HFF-Myc (cell line): ENCODE measurements at places on chromosomes 13 and 19.

DNA sequence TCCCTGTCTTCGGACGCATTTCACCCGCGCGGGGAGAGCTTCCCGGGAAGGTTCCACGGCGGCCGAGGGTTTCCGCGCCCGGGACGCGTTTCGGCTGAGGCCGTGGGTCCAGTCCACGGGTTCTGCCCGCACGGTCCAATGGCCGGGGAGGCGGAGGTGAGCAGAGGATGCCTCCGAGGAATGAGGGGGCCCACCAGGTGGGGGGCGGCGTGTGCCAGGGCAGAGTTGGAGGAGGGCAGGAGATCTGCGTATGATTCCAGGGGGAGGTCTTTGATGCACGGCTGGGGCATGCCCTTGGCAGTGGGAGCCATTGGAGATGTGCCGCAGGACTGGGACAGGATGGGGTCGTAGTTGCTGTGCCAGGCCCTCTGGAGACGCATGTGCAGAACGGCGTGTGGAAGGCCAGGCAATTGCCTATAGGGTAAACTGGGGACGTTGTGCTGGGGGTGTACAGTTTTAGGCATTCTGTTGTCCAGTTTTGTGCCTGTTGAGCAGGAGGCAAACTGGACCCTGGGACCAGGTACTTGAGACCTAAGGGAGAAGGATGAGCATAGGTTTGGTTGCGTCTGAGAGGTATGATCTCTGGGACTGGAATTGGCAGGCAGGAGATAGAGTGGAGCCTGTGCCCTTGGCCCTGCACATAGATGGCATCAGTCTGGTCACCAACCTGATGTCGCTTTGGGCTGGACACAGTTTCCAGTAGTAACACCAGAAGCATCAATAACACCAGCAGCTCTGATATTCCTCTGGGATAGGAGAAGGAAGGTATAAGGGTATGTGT lies 751 bp downstream of the ZNF584 start:
- DNase-seq: no peak

GRCh38 chr13:73610799-73611592 lies 523.2 kb downstream of the KLF12 start:
- no peak for DNase-seq

DNA sequence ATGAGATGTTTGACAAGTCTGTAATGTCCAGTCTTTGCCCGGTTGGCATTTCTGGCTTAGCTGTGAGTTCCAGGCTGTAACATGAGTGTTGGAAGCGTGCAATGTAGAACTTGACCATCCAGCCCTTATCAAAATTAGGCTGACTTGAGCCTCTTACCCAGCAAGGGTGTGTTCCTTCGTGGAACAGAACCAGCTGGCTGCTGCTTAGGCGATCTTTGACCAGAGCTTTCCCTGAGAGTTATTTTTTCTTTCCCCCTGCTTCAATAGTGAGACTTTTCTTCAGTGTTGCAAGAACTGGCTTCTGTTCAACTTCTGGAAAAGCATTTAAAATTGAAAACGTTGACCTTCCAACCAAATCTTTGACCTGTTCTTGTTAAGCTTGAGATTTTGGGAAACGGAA lies 6.5 kb downstream of the TNFSF13B start:
- no peak for DNase-seq

DNA sequence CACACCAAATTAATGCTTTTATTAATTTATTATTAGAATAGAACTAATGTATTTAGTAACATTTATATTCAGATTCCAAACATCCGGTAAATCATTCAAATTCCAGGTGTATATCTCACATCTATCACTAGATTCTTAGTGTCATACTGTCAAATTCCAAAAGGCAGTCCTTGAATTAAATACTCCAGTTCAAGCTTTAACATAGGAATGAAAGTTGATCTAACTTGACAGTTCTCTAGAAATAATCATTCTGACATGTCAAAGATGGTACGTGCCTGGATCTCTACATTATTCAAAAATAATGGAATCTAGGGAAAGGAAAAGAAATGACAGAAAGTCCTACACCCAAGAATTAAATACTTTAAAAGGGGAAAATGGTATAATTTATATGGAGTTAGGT lies 1161.5 kb downstream of the PCDH9 start:
- no peak for DNase-seq

GRCh38 chr13:113793718-113794085 lies 34.7 kb downstream of the TMEM255B start:
- no peak for DNase-seq

DNA sequence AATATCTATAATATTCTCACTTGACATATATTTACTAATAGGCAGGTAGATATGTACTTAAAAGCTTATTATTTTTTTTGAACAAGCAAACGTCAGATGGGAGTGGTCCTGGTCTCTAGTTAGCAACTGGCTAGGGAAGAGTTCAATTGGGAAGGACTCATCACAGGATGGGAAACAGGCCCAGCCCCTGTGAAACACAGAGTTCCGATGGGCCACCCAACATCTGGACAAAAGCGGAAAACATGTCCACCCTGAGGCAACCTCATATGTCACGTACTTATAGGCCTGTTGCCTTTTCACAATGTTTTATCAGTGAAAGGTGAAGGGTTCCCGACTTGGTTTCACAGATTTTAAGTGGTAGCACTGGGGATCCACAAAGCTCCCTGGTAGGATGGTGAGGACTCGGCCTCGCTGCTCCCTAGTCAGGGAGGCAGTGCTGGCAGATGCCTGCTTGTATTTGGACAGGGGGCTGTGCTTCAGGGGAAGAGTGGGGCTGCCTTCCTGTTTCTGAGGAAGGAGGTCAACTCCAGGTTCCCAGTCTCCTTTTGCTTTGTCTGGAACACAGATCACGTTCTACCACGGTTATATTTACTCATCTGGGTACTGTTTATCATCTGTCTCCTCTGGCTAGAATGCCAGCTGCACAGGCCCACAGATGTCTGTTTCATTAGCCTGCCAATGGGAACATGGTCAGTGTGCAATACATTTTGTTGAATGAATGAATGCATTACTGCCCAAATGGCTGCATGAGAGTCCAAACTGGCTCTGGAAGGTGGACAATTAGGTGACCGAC lies 49.4 kb upstream of the SLC15A1 start:
- DNase-seq: no peak

- no peak for DNase-seq
These were observed 99.0 kb downstream of the ZNF429 start for GRCh38 chr19:21604351-21604926.

DNA sequence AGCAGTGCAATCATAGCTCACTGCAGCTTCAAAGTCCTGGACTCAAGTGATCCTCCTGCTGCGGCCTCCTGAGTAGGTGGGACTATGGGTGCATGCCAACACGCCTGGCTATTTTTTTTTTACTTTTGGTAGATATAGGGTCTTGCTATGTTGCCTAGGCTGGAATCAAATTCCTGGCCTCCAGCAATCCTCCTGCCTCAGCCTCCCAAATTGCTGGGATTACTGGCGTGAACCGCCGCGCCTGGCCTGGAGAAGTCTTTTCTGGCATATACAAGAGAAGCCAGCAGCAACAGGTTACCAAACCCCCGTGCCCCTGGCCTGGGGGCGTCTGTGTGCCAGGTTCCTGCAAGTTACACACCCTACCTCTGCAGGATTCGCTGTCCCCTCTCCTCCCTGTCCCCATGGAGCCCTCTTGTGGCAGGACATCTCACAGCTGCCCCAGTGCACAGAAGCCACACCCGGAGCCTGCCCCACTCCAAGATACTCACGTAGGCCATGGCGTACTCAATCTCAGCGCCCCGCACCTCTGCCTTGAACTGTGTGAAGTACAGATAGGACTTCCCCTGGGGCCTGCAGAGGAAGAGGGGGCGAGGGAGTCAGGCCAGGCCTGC lies 9.9 kb downstream of the MYDGF start:
- DNase-seq: no peak

DNA sequence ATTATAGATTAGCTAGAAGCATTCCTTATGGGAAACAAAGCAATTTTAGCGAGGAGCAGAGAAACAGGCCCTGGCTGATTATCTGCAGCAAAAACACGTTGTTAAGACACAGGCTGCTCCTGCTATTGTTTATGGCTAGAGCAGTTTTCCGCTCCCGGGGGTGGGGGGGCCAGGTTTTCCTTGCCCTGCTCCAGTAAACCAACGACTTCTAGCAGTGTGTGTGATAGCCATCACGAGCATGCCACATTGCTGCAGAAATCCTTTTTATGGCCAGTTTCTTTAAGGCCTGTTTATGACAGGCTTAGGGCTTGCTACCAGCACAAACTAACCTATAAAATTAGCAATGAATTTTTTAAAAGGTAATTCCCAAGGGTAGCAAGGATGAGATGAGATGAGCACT lies 18.4 kb upstream of the IL17D start:
- DNase-seq: no peak

DNA sequence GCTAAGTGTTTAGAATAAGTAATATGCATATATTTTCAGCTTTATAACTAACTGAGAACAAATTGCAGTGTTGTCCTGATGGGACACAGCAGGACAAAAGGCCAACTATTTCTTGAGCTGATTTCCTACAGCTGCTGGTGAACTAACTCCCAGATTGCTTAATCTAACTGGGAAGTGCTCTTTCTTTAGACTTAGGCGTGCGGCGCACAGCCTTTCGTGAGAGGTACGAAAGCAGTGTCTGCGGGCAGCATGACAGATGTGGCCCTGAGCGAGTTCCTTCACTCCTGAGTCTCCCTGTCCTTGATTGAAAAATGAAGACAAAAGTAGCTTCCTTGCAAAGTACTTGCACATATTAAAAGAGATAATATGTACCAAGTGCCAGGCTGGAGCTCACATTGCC lies 47.3 kb upstream of the NPAS1 start:
- no peak for DNase-seq

DNA sequence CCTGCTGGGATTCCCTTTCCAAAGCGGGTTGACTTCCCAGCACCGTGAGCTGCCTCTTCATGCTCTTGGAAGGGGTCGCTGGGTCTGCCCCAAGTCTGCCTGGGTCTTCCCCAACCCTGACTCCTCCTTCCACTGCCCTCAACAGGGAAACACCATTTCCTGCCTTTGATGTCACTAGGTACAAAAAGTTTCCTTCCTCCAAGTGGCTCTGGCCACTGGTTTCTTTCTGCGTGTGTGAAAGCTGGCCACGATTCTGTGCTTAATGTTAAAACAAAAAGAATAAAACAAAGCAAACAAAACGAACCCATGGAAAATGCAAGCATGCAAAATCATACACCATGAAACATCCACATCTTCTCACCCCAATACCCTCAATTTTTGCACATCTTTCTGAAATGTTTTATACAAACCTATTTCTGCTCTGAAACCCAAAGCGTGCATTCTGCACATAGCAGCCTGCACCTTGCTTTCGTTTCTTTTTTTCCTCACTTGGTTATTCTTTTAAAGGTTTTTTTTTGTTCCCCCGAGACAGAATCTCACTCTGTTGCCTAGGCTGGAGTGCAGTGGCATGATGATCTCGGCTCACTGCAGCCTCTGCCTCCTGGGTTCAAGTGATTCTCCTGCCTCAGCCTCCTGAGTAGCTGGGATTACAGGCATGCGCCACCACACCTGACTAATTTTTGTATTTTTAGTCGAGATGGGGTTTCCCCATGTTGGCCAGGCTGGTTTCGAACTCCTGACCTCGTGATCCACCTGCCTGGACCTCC lies 12.5 kb upstream of the TNFSF9 start:
- DNase-seq: no peak

DNA sequence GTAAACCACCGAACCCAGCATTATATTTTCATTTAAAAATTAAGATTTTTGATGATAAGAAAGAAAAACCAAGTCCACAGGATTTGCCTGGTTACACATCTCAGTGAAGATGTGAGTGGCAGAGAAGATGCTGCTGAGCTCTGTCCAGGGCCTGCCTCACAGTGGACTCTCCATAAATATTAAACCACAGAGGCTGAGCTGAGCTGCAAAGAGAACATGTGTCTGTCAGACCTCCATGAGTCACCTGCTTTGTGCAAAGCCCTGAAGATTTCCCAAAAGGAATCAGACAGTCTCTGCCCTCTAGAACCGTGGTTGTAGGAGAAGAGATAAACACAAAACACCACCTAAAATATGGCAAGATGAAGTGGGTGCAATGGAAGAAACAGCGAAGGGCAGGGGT lies 127.2 kb upstream of the TSC22D1 start:
- DNase-seq: peak; percentile 36

GRCh38 chr13:21316376-21316775 lies 139.9 kb downstream of the MRPL57 start:
- DNase-seq: no peak

- no peak for DNase-seq
These were observed 37.7 kb downstream of the ARHGEF7 start for GRCh38 chr13:111152844-111153243.

DNA sequence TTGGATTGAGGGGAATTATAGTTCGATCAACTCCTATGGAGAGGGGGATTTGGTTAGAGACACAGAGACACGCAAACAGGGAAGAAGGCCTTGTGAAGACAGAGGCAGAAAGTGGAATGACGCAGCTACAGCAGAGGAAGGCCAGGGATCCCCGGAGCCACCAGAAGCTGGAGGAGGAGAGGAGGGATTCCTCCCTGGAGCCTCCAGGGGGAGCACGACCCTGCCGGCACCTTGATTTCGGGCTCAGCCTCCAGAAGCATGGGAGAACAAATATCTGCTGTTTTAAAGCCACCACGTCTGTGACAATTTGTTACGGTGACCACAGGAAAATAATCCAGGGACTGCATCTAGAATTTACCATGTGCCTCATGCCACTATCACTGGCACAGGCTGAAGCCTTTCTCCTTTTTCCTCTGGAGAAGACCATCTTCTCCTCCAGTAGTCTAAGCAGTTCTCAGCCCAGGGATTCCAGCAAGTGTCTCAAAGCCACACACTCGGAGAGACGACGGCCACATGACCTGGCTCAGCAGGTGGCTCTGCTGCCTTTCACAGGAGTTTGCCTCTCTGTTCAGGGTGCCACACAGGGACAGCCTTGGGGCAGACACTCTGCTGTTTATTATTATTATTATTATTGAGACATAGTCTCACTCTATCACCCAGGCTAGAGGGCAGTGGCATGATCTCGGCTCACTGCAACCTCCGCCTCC lies 39.9 kb upstream of the CCNE1 start:
- no peak for DNase-seq

GRCh38 chr19:17718947-17719711 lies at the start of gene MAP1S:
Gene MAP1S, plus strand, starts transcription at chr19:17719480. Its CDS starts 23 bp downstream, at chr19:17719503.
- DNase-seq: no peak

DNA sequence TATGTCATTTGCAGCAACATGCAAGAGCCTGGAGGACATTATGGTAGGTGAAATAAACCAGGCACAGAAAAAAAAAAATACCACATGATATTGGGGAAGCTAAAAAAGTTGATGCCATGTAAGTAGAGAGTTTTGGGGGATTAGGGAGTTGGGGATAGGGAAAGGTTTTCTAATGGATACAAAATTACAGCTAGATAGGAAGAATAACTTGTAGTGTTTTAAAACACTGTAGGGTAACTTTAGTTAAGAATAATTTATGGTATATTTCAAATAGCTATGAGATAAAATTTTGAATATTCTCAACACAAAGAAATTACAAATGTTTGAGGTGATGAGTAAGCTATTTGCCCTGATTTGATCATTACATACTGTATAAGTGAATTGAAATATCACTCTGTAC lies 1456.7 kb upstream of the MIR17HG start:
- no peak for DNase-seq

- DNase-seq: no peak
These were observed 10.3 kb downstream of the PALM start for GRCh38 chr19:718991-719512.

GRCh38 chr19:47766670-47767069 lies 11.8 kb upstream of the SELENOW start:
- DNase-seq: no peak
